Left lobe of liver (tissue), 2 donors: ENCODE measurements at places on chromosomes 6 and 20. TPM values are rescaled to one million over a fixed set of nuclear protein-coding genes. Genes with fewer than 3 reads are reported as not detected.

- no peak for DNase-seq
Measured at GRCh38 chr20:39985271-39985827, 703.7 kb downstream of the MAFB start.

DNA sequence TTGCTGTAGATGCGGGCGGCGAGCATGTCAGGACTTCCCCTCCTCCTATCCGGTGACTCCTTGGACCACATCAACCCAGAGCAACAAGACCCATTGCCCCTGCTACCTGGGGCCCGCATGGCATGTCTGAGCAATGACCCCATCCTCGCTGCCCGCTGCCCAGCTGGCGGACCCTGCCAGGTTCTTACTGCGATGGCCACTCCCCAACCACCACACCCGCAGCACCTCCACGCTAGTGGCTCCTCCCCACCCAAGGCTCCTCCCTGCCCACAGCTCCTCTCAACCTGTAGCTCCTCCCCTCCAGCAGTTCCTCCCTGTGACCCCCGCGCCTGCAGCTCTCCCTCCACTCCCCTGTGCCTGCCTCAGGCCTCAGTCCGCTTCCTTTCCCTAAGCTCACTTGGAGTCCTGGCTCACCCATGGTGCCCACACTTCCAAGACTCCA lies 17.6 kb upstream of the SERPINB9 start:
- no peak for DNase-seq

GRCh38 chr6:7496266-7496875 lies 45.1 kb upstream of the DSP start:
- DNase-seq, result no peak

GRCh38 chr6:1436334-1437306 lies 47.2 kb downstream of the FOXF2 start:
- DNase-seq, result peak; percentile 45

DNA sequence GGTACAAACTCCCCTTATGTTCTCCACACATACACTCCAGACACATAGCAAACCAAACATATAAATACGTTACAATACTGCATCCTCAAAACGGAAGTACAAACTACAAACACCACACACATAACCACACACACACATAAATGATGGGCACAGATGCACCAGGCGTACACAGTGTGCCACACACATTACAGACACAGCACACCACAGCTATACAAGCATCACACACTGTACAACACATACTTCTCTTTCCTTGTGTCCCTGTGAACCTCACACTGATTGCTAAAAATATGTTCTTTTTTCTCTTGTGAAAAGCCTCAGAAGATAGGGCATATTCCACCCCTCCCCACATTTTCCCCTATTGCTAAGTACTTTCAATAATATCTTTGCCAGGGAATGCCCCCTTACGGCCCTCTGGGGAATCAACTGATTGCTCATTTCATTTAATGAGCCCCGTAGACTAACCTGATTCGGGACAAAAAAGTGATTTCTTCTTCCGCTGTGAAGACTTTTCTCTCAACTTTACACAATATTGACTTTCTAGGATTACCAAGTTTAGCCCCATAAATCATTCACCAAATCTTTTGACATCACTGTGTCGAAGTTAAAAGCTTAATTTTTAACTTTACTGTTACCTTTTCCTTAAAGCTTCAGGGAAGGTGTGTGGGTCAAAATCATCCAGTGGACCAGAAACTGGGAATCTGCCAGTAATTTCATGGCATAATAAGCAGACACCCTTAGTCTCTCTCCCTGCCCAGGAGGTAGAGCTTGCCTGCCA lies at the start of gene SLC17A1:
Gene SLC17A1 (minus strand): TSS at position 521 of the 775 bp plus-strand sequence. CDS start 1,495 bp downstream, outside the sequence.
- DNase-seq, result no peak

DNA sequence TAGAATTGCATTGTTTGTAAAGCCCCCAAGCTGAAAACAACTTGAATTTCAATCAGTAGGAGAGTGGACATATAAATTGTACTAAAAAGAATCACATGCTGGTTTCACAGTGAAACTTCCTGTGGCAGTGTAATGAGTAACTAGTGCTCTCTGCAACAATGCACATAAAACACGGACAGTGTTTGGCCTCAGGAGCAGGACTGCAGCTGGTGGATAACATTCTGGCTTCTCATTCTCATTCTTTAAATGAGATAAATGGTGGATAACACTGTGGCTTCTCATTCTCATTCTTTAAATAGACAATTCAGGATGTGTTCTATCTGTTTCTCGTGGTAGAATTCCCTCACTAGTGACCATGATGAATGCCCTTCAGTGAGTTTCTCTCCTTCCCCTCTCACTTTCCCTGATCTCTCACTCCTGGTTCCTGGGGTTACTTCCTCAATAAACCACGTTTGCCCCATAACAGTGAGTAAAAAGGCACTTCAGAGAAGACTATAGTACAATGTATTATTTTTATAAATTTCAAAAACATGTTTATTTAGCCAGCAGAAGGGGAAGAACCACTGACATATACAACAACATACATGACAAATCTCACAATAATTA lies 59.9 kb downstream of the SLC22A2 start:
- DNase-seq, result no peak

DNA sequence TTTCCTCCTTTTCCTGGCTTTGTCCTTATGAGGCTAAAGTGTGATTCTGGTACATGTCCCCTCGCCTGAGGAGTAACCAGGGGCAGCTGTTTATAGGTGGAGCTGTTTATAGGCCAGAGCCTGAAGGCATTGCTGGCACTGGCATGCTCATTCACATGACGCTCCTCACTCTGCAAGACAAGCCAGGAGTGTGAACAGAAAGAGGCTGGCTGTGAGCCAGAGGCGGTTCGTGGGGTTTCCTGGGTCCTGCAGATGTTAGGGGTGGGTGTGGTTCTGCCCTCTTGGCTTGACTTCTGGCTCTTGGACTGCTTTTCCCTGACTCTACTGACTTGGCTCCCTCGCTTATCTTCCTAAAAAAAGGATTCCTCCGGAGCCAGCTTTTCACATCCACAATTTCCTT lies 12.8 kb upstream of the MDFI start:
- no peak for DNase-seq

DNA sequence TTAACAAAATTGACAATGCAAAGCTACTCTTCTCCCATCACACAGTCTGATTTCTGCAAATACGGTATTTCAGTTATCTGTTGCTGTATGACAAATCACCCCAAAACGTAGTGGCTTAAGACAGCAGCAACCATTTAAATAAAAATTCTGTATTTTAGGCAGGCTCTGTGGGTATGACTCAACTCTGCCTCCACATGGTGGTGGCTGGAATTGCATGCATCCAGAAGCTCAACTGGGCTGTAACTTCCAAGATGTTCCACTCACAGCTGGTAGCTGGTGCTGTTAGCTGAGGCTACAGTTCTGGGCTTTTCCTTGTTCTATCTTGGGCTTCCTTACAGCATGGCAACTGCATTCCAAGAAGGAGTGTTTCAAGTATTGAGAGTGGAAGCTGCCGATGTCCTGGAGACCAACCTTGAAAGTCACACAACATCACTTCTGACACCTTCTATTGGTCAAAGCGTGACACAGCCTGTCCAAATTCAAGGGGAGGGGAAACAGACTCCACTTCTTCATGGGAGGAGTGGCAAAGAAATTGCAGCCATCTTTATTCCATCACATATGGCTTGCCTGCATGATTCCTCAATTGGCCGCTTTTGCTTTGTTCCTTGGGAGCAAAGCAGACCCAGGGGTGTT lies 39.7 kb upstream of the TULP1 start:
- no peak for DNase-seq

DNA sequence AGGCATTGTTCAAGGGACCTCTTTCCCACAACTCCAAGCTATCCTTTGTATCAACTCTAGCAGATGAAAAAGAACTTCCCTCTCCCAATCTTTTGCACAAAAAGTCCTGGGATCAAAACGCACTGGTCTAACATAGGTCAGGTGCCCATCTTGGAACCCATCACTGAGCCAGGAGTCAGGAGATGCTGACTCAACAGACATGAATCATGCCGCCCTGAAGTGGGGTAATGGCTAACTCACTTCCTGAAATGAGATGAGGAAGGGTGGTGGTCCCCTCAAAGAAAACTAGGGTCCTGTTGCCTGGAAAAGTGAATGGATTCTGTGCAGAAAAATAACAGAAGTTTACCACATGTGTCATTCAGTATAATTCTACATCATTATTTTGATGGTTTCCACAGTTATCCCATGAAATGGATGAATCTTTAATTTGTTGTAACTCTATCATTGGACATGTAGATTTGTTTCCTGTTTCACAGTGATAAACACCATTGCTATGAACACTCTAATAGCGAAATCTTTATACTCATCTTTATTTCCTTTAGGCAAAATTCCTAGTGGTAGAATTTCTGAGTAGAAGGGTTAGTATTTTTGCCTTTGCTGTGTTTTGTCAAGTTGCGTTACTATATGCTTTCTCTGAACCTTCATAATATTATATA lies 151.3 kb downstream of the SLC16A10 start:
- no peak for DNase-seq

DNA sequence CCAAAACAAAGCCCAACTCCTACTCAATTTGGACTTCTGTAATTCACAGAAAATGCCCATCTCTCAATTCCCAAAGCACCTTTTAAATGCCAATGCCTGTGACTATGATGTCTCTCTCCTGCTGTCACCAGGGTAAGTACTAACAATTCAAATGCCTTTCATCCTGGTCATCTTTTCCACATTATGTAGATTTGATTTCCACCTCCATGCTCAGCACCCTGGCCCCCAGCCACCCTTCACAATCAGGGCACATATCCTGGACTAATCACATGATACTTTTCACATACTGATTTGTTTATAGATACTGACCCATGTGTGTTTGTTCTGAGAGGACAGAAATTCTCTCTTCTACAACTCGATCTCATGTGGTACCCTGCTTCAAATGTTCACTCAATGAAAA lies 236.3 kb downstream of the PTPRK start:
- no peak for DNase-seq

- no peak for DNase-seq
Measured at GRCh38 chr6:77470983-77471382, 7.7 kb upstream of the HTR1B start.

- no peak for DNase-seq
Measured at GRCh38 chr6:86010915-86011786, 368.5 kb upstream of the SYNCRIP start.

DNA sequence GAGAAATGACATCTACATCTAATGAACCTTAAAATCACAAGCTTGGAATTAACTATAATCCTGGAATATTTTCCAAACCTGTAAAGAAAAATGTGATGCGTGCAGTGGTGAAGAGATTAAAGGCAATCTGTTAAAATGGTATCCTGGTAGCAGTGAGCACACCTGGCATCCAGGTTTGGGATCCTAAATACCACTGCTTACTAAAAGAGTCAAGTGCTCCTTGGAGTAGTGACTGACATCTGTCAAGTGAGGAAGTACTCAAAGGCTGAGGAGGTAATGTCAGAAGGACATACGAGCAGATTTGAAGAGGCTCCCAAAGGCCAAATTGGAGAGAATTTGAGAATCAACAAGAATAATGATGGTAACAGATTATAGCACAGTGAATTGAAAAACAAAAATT lies 32.8 kb downstream of the PCMT1 start:
- no peak for DNase-seq

DNA sequence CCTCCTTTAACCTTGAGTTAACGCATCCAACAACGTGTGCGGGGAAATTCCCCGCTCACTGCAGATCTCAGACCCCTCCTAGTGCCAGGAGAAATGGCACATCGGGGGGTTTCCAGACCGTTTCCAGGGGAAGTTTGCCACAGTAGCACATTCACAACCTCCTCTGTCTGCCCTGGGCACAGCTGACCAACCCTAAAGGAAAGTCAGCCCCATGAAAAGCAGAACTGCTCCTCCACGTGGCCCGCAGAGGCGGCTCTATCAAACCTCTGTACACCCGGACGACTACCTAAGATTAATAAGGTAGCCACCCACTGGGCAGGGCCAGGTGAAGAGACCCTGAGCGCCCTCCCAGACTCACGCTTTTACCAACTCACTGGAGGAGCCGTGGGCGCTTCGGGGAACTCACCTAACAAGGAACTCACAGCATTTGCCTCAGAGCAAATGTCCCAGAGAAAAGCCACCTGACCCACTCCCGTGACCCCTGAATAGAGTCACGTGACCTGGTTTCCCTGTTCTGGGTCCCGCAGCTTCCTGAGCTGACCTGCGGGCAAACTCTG lies 93.1 kb downstream of the PRND start:
- no peak for DNase-seq

GRCh38 chr6:12923644-12924235 lies 207.2 kb downstream of the PHACTR1 start:
- DNase-seq, result no peak

GRCh38 chr6:46052479-46052878 lies 36.8 kb upstream of the CLIC5 start:
- DNase-seq, result no peak

DNA sequence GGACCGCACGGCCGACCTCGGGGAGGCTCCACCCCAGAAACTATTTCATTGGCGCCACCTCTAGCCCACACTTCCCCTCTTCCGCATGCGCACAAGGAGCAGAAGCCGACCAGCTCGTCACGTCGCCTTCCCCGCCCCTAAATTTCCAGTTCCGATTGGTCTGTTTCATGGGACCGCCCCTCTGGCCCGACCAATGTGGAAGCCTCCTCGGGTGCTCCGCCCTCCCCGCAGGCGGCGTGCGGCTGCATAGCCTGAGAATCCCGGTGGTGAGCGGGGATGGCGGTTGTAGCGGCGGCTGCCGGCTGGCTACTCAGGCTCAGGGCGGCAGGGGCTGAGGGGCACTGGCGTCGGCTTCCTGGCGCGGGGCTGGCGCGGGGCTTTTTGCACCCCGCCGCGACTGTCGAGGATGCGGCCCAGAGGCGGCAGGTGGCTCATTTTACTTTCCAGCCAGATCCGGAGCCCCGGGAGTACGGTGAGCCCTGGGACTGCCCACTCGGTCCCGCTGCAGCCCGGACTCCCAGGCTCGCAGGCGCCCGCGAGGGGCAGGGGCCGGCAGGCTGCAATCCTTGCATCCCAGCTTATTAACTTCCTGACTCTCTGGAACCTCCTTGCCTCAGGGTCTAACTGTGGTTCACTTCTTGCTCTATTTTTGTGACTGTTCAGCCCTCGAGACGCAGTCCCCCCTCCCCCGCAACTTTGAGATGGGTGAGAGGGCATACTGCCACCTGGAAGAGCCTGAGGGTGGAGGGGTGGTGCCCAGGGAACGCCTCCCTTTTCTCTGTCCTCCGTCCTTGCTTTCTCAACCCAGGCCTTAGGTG lies at the start of gene BCKDHB:
Gene BCKDHB (plus strand): TSS at position 254 of the 818 bp plus-strand sequence. CDS start 23 bp downstream, at position 277.
- DNase-seq, result peak; percentile 99

- DNase-seq, result no peak
Measured at GRCh38 chr6:56243518-56244070, 3.8 kb downstream of the COL21A1 start.

The PAX1 gene
- not detected for total RNA-seq

The BTN1A1 gene
- not detected for total RNA-seq

The PAK5 gene
- total RNA-seq, result 0.08 TPM

The SPEF1 gene
- total RNA-seq, result 0.10 TPM

The ARMC12 gene
- 4.6 TPM for total RNA-seq

The HDGFL1 gene
- total RNA-seq, result not detected

The DST gene
- 86.5 TPM for total RNA-seq

The ZNF311 gene
- total RNA-seq, result 0.68 TPM

The MCCD1 gene
- total RNA-seq, result not detected

The PHF3 gene
- 23.2 TPM for total RNA-seq

The PLG gene
- 1,901 TPM for total RNA-seq

The CYP39A1 gene
- 35.9 TPM for total RNA-seq

The ZNF184 gene
- total RNA-seq, result 1.5 TPM
